Esophagus mucosa (tissue), 1 donor: ENCODE measurements at places on chromosomes 16 and 17. TPM values are rescaled to one million over a fixed set of nuclear protein-coding genes. Genes with fewer than 3 reads are reported as not detected.

MYH1 gene
- not detected for total RNA-seq

DNA sequence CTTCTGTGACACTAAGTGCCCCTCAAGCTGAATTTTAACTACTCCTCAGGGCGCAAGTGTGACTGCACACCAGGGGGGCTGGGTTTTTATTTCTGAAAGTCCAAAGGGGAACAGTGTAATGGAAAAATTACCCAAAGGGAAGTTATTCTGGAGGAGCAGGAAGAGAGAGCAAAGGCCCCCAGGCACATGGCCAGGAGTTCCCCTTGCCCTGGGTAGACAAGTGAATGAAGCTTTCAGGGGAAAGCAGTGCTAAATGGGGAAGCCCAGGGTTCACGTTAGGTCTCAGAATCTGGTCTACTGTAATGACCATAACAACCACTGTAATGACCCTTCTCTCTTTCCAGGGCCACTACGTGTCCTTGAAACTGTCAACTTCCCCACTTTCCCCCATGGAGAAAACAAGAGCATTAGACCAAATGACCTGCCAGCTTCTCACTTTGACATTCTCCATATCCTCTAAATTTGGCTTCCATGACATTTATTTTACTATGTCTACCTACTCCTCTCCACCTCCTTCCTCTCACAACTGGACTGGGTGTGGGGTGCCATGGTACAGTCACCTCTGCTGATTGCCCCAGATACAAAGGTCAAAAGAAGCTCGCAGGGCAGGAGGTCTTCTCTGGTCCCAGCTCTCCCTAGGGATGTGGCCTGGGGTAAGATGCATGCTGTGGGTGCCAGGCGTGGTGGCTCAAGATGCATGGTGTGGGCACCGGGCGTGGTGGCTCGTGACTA is 34.1 kb upstream of the MMP2 start:
- no peak for ATAC-seq

DNA sequence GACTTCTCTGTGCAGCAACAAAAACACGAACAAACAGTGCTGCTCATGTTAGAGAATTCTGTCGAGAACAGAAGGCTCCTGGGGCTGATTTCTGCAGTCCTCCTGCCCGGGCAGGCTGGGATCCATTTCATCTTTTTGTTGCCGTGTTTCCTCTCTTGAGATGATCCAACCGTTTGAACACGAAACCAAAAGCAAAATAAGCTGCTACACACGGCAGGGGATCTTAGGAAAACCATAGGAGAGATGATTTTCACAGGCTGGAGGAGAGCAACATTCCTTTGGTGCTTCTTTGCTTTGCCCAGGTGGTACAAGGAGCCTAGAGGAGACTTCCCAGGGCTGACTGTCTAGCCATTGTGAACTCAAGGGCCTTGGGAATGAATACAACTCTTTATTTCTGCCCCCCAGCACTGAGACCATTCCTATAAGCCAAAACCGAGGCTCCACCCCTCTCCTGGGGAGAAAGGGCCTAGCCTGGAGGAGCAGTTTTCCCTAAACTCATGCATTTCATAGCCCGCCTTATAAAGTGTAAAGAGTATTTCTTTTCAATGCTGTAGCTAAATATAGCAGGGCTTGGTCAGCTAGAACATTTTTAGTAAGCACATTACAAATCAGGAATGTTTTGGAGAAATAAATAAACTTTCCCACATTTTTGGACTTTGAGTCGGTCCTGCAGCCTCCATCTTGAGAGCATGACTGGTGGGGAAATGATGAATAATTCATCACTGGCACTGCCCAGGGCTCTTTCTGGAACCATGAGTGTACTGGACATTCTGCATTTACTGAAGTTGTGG is 7.7 kb downstream of the FOXL1 start:
- no peak for ATAC-seq

- no peak for ATAC-seq
Observed at GRCh38 chr17:35914354-35914753, 16.2 kb downstream of the RDM1 start.

- no peak for ATAC-seq
Observed at GRCh38 chr17:6530324-6530920, 25.9 kb downstream of the PITPNM3 start.
